Head of caudate nucleus (tissue), 42 donors: ENCODE measurements at places on chromosomes 12 and 14.

GRCh38 chr14:103500148-103500990, 22.3 kb downstream of the CKB start:
- peak; percentile 98 for DNase-seq

- no peak for DNase-seq
Measured at GRCh38 chr12:82279536-82280058, 78.6 kb downstream of the CCDC59 start.

DNA sequence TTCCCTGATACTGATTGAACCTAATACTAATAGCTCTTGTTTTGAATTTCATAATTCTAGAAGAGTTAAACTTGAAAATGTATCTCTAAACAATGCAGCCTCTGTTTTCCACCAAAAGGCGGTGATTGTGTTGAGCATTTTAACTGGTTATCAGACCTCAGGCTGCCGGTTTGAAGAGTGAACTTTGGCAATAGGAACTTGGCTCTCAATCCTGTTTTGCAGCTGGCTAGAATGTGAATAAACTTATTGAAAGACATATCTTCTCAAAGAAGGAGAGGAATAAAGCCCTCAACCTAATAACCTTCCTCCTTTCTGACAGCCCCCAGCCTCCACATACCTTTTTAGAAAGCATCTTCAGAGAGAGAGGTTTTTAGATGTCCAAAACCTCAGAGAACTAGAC, 105.4 kb downstream of the SRGAP1 start:
- DNase-seq, result peak; percentile 35

DNA sequence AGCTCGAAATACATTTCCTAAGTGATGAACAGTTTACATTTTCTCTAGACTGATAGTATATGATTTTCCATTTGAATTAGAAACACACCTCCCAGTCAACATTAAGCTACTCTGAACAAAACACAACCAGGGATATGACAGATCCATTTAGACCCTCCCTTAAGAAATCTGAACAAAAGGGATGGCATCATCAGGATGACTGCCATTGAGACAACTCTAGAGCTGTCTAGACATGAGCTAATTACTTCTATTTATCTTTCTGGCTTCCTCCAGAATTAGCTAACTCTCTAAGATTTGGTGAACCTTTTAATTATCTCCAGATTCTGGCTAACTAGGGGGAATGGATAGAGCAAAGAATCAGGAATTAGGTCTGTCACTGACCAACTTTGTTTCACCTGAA, 92.9 kb upstream of the IGF1 start:
- DNase-seq, result no peak

GRCh38 chr12:4259099-4259498, 14.5 kb upstream of the CCND2 start:
- DNase-seq, result no peak
